Breast epithelium (tissue), 4 donors: ENCODE measurements at places on chromosomes 3 and 15. TPM values are rescaled to one million over a fixed set of nuclear protein-coding genes. Genes with fewer than 3 reads are reported as not detected.

DNA sequence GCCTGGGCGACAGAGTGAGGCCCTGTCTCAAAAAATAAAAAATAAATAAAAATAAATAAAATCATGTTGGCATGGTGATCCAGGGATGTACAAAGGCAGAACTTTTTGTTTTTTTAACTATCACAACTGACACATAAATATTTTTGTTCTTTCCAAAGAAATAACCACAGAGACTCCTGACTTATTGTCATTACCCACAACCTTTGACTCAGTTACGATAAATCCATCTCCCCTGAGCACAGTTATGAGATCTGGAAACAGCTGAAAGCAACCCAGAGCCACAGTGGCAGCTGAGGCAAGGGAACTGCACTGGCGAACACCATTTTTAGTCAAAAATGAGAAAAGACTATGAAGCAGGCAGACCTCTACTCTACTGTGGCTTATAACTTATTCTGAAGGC lies 24.0 kb downstream of the OSBPL10 start:
- DNase-seq = no peak
- no peaks in the 10 kb centered on the region for H3K36me3 ChIP-seq
- peaks cover 9% of the 10 kb centered on the region for H3K4me1 ChIP-seq
- no peak overlapping the region for H3K4me3 ChIP-seq

DNA sequence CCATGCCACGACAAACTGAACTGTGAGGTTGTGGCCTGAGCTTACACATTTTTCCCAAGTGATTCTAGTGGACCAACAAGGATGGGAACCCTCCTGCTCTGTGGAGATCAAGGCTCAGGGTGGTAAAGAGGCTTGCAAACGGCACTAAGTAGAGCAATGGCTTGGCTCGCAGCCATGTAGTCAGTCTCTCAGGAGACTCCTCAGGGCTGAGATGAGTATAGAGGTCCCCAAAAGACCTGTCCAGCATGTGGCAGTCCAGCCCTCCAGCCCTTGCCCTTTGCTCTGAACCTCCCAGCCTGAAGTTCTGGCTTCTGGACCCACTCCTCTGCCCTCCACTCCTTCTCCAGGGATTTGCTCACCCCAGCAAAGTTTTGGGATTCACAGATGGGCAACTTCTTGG lies 8.3 kb upstream of the CAMP start:
- H3K4me3 ChIP-seq = peak overlapping the region; percentile 3
- H3K27me3 ChIP-seq = no peaks in the 10 kb centered on the region
- H3K27ac ChIP-seq = peak overlapping the region; percentile 84
- H3K36me3 ChIP-seq = no peaks in the 10 kb centered on the region

The RHOV gene
- total RNA-seq = 12.1 TPM

GRCh38 chr3:17982211-17982880 lies 239.9 kb upstream of the TBC1D5 start:
- no peaks in the 10 kb centered on the region for H3K27me3 ChIP-seq
- no peaks in the 10 kb centered on the region for H3K4me1 ChIP-seq
- H3K36me3 ChIP-seq = no peaks in the 10 kb centered on the region
- no peak overlapping the region for H3K27ac ChIP-seq

GRCh38 chr15:73994912-73995622 lies 551 bp downstream of the PML start:
- peak overlapping the region; percentile 93 for H3K4me3 ChIP-seq
- H3K27ac ChIP-seq = peak overlapping the region; percentile 97
- H3K27me3 ChIP-seq = no peaks in the 10 kb centered on the region
- peaks cover 26% of the 10 kb centered on the region for H3K4me1 ChIP-seq
- no peaks in the 10 kb centered on the region for H3K36me3 ChIP-seq

DNA sequence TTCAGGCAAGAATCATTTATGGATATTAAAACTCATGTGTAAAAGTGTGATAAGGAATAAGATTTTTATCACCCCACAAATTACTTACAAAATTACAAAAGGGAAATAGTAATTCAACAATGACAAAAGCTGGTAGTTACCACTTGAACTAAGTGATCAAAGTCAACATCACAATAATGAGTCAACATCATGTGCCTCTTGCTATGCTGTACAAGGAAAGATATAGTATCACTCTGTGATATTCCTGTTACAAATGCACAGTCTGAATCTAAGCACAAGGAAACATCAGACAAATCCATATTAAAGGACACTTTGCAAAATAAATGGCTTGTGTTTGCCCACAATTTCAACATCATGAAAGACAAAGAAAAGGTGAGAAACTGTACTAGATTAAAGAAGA lies 90.5 kb upstream of the PLCL2 start:
- no peaks in the 10 kb centered on the region for H3K36me3 ChIP-seq
- DNase-seq = no peak
- H3K4me3 ChIP-seq = no peak overlapping the region
- no peak overlapping the region for H3K27ac ChIP-seq
- no peaks in the 10 kb centered on the region for H3K4me1 ChIP-seq
- H3K27me3 ChIP-seq = no peaks in the 10 kb centered on the region

- H3K4me3 ChIP-seq = no peak overlapping the region
- H3K36me3 ChIP-seq = no peaks in the 10 kb centered on the region
- peaks cover 6% of the 10 kb centered on the region for H3K4me1 ChIP-seq
- DNase-seq = no peak
- H3K27ac ChIP-seq = no peak overlapping the region
- H3K27me3 ChIP-seq = no peaks in the 10 kb centered on the region
Observed at GRCh38 chr3:61574854-61575253, 13.5 kb downstream of the PTPRG start.

DNA sequence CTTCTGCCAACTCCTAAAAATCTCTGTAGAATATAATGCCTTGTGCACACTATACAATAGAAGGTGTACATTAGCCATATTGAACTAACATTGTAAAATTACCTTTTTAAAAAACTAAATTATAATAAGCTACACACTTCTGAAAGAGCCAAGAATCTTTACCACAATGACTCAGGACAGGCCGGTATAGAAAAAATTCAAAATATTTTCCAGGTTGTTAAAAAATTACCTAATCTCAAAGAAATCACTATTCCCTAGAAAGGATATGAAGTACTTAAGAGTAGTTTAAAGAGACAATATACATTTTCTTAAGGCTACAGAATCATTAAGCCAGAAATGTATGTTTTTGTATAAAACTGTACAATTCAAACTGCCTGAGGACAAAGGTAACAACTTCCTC lies 48.5 kb downstream of the TJP1 start:
- no peak overlapping the region for H3K27ac ChIP-seq
- no peaks in the 10 kb centered on the region for H3K4me1 ChIP-seq
- no peaks in the 10 kb centered on the region for H3K27me3 ChIP-seq
- no peak overlapping the region for H3K4me3 ChIP-seq

GRCh38 chr3:18780959-18781358 lies 355.8 kb upstream of the SATB1 start:
- no peaks in the 10 kb centered on the region for H3K4me1 ChIP-seq
- H3K27me3 ChIP-seq = no peaks in the 10 kb centered on the region
- H3K27ac ChIP-seq = no peak overlapping the region
- DNase-seq = no peak

- no peaks in the 10 kb centered on the region for H3K36me3 ChIP-seq
- no peak overlapping the region for H3K4me3 ChIP-seq
- no peak overlapping the region for H3K27ac ChIP-seq
- no peak for DNase-seq
Observed at GRCh38 chr3:112778353-112778948, 68.2 kb downstream of the CD200R1L start.

- H3K27ac ChIP-seq = no peak overlapping the region
- H3K27me3 ChIP-seq = no peaks in the 10 kb centered on the region
- no peaks in the 10 kb centered on the region for H3K4me1 ChIP-seq
- no peak overlapping the region for H3K4me3 ChIP-seq
- H3K36me3 ChIP-seq = no peaks in the 10 kb centered on the region
Observed at GRCh38 chr3:113546414-113546893, 14.1 kb downstream of the SIDT1 start.

DNA sequence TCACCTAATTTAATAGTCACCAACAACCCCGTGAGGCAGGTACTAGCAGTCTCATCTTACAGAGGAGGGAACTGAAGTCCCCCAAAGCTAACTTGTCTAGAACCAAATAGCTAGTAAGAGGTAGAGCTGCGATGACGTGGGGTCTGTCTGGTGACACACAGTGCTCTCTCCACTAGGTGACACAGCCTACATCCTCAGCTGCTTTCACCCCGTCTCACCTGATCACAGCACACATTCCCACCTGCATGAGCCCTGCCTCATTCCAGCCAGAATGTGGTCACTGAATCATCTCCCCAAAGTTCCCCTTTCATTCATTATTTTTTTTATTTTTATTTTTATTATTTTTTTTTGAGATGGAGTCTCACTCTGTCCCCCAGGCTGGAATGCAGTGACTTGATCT lies 21.3 kb upstream of the MAGEF1 start:
- H3K4me1 ChIP-seq = no peaks in the 10 kb centered on the region
- no peak overlapping the region for H3K4me3 ChIP-seq
- H3K36me3 ChIP-seq = no peaks in the 10 kb centered on the region
- no peak overlapping the region for H3K27ac ChIP-seq
- DNase-seq = no peak

The ZDHHC23 gene
- total RNA-seq = 7.2 TPM

DNA sequence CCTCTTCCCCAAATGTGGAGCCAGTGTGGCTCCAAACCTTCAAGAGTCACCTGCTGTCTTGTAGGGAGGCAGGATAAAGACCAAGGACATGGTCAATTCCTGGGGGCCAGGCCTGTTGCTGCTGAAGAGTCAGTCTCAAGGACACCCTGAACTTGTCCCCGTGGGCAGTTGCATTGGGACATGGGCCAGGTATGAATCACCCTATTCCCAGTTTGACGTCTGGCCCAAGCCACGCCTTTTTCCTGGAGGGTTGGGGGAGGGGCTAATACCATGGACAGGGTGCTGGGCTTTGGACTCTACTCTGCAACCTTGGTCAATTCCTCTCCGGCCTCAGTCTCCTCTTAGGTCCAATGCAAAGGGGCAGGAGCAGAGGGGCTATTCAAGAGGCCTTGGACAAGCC lies 10.4 kb downstream of the ATP2B2 start:
- H3K36me3 ChIP-seq = no peaks in the 10 kb centered on the region
- H3K27ac ChIP-seq = no peak overlapping the region
- no peaks in the 10 kb centered on the region for H3K4me1 ChIP-seq
- no peaks in the 10 kb centered on the region for H3K27me3 ChIP-seq

The SEC22C gene
- total RNA-seq = 68.8 TPM

- peak overlapping the region; percentile 81 for H3K4me3 ChIP-seq
- no peak for DNase-seq
- H3K27me3 ChIP-seq = no peaks in the 10 kb centered on the region
- peak overlapping the region; percentile 82 for H3K27ac ChIP-seq
- peaks cover 5% of the 10 kb centered on the region for H3K4me1 ChIP-seq
Observed at GRCh38 chr3:185283374-185283935, 29.6 kb upstream of the EHHADH start.

GRCh38 chr15:55958349-55958748 lies 35.1 kb downstream of the NEDD4 start:
- no peaks in the 10 kb centered on the region for H3K27me3 ChIP-seq
- H3K27ac ChIP-seq = no peak overlapping the region
- H3K4me1 ChIP-seq = no peaks in the 10 kb centered on the region
- no peak for DNase-seq
- H3K4me3 ChIP-seq = no peak overlapping the region

GRCh38 chr3:101701696-101702634 lies 15.4 kb upstream of the RPL24 start:
- no peaks in the 10 kb centered on the region for H3K36me3 ChIP-seq
- H3K4me3 ChIP-seq = no peak overlapping the region
- no peaks in the 10 kb centered on the region for H3K4me1 ChIP-seq
- H3K27me3 ChIP-seq = no peaks in the 10 kb centered on the region

The CLDN1 gene
- 2.9 TPM for total RNA-seq

DNA sequence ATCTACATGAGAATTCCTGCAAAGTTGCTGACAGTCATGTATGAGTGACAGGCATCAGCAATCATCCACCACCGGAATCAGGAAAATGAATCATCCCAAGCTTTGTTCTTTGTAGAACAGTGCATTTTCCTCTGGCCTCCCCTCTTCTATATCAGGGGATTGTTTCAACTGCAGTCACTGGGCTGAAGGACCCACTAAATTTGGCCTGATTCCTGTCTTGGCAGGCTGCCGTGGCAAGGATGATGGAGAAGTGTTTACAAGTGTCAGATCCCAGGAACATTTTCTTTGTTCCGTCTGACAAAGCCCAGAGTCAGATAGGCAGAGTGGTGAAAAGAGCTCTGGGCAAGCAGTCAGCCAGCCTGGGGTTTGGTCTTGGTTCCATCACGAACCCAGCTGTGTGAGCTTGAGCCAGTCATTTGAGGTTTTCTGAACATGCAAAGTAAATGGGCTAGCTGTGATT lies 175.1 kb upstream of the TSC22D2 start:
- H3K4me1 ChIP-seq = no peaks in the 10 kb centered on the region
- H3K4me3 ChIP-seq = no peak overlapping the region
- no peak overlapping the region for H3K27ac ChIP-seq
- no peak for DNase-seq
- no peaks in the 10 kb centered on the region for H3K36me3 ChIP-seq

GRCh38 chr3:32354362-32354778 lies 37.3 kb upstream of the CMTM7 start:
- peaks cover 4% of the 10 kb centered on the region for H3K4me1 ChIP-seq
- H3K27ac ChIP-seq = peak overlapping the region; percentile 66
- no peak for DNase-seq
- H3K27me3 ChIP-seq = no peaks in the 10 kb centered on the region

The KIF15 gene
- total RNA-seq = 0.66 TPM

DNA sequence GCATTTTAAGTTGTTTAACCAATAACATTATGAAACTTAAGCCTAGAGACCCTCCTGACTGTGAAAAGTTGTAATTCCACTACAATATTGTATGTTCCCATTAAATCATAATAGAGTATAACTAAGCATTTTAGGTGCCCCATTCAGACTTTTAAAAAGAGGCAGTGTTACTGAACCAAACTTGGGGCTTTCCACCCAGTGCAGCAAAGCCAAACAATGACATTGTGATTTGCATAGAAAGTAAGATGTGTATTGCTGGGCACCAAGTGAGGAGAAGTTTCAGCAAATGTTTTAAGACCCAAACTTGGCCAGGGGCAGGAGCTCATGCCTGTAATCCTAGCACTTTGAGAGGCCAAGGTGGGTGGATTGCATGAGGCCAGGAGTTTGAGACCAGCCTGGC lies 706.2 kb downstream of the GRM7 start:
- H3K27ac ChIP-seq = no peak overlapping the region
- H3K27me3 ChIP-seq = no peaks in the 10 kb centered on the region
- H3K4me1 ChIP-seq = no peaks in the 10 kb centered on the region

DNA sequence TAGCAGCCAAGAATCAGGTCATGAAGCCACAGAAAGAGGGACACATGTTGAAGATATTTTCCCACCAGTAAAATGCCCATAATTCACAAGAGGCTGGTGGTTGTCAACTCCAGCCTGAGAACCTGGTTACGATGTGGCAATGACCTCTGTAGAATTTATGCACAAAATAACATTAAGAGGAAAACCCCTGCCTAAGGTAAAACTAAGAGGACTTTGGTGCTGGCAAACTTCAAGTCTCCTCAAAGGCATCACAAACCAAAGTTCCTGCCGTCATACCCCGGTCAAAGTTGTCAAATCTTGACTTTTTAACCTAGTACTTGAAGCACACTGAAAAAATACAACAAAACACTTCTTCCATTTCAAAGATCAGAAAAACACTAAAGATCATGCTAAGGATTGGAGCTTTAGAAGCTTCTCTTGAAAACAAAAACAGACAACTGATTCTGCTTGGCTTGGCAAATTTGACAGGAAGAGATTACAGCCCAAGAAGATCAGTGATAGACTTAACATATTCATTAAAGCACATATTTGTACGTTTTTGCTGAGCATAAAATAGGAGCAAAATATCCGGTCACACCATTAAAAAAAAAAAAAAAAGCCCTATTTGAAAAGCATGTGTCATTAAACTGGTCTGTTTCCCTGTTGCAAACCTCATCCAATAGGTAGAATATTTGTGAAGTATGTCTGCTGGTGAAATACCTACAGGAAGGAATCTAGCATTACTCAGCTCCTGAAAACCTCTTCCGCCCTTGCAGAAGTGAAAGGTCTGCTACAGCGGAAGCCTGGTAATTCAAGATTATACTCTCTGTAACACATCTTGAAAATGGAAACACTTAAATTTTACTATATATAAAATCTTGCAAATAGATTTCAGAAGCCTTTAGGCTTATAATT lies 22.8 kb downstream of the EIF4E3 start:
- H3K4me3 ChIP-seq = no peak overlapping the region
- no peaks in the 10 kb centered on the region for H3K36me3 ChIP-seq
- DNase-seq = no peak
- H3K27me3 ChIP-seq = no peaks in the 10 kb centered on the region
